ENCODE measurements at places on chromosomes 16 and 17.

DNA sequence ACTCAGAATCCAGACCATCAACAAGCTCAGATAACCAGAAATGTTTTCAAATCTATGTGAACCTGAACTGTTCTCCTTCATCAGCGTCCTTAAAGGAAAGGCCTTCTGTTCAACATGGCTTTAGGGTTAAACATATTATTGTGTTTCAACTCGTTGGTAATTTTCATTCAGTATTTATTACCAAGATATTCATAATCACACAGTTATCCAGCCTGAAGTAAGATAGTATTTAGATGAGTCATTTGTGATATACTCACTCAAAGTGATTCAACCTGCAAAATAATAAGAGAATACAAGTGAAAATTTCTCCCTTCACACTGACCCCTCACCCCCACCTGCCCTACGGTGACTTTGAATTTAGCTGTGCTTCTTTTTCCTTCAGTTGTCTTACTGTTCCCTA lies 3.0 kb downstream of the CYLD start:
- peak; percentile 28 for DNase-seq

DNA sequence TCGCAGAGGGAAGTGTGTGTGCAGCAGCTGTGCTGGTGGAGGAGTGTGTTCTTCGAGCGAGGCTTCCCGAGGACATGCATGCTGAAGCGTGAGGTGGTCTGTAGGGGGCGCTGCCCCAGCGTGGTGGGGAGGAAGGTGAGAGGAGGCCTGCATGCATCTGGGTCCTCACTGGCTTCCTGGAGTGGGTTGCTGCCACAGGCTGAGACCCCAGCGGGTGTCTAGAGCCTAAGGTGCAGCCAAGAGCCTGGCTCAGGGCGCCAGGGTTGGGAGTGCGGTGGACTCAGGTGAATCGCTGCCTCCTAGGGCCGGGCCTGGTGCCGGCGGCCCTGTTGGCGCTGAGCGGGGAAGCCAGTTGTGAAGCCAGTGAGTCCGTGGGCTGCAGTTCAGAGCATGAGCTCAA lies 7.5 kb upstream of the HSD3B7 start:
- no peak for DNase-seq

GRCh38 chr16:69561901-69562300 lies 3.9 kb upstream of the NFAT5 start:
- DNase-seq, result no peak

GRCh38 chr17:14359163-14360020 lies 58.5 kb downstream of the HS3ST3B1 start:
- no peak for DNase-seq

- no peak for DNase-seq
Measured at GRCh38 chr17:80885947-80886582, 105.6 kb upstream of the CHMP6 start.

DNA sequence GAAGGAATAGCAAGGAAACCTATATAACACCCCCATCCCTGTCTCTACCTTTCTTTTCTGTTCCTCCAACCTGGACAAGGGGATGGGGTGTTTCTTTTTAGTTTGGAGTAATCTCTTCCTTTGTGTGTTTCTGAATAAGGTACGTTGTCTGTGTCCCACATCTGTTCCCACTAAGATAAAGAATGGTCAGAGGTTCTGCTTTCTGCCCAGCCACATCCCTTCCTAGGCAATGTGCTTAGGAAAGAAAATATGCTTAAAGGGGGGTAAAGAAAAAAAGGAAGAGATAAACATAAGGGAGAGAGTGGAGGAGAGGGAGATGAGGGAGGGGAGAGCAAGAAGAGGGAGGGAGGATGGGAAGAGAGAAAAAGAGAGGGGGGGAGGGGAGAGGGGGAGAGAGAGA lies 35.1 kb downstream of the SLC6A2 start:
- no peak for DNase-seq

- DNase-seq, result peak; percentile 65
Measured at GRCh38 chr17:59845595-59846393, 46.9 kb downstream of the TUBD1 start.

GRCh38 chr17:36980280-36980761 lies 31.6 kb downstream of the AATF start:
- DNase-seq, result no peak

- DNase-seq, result no peak
Measured at GRCh38 chr17:79046916-79047280, 22.9 kb downstream of the C1QTNF1 start.

DNA sequence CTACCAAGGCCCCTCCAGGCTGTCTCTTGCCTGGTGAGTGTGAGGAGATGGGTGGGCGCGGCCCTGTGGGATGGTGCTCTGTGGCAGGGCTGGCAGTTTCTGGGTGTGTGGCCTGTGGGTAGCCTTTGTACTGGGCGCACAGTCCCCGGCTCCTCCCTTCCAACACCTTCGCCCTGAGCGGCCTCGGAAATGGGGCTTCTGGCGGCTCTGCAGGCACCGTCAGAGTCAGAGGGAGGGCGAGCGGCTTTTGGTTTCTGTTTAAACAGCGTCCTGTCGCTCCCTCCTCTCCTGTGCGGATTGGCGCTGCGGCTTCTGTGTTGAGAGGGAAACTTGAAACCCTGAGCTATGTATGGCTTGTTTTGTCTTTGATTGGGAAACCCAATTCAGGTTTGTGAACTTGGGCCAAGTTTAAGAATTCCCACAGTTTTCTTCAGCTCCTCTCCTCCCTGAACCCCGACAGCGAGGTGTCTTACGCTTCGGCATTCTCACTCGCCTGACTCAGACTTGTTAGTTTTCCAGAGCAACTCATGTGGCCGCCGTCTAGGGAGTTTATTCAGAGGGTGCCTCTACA lies 8.3 kb upstream of the ZNF750 start:
- no peak for DNase-seq

- DNase-seq, result no peak
Measured at GRCh38 chr17:37494971-37495370, 5.3 kb downstream of the DUSP14 start.

- DNase-seq, result no peak
Measured at GRCh38 chr17:66533572-66533971, 231.2 kb downstream of the PRKCA start.

- DNase-seq, result no peak
Measured at GRCh38 chr16:69340095-69340644, 598 bp downstream of the NIP7 start.

GRCh38 chr16:75760018-75760519 lies 33.8 kb upstream of the CPHXL start:
- DNase-seq, result no peak

- peak; percentile 20 for DNase-seq
Measured at GRCh38 chr17:32497431-32498205, 10.8 kb downstream of the CDK5R1 start.

DNA sequence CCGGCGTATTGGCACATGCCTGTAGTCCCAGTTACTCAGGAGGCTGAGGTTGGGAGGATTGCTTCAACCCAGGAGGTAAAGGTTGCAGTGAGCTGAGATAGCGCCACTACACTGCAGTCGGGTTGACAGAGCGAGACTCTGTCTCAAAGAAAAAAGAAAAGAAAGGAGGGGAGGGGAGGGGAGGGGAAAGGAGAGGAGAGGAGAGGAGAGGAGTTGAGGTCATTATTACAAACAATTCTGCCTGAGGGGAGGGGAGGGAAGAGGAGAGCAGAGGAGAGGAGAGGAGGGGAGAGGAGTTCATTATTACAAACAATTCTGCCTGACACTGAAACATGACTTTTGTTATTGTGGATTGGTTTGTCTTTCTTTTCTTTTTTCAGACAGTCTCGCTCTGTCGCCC lies 19.8 kb upstream of the ABCA5 start:
- no peak for DNase-seq

DNA sequence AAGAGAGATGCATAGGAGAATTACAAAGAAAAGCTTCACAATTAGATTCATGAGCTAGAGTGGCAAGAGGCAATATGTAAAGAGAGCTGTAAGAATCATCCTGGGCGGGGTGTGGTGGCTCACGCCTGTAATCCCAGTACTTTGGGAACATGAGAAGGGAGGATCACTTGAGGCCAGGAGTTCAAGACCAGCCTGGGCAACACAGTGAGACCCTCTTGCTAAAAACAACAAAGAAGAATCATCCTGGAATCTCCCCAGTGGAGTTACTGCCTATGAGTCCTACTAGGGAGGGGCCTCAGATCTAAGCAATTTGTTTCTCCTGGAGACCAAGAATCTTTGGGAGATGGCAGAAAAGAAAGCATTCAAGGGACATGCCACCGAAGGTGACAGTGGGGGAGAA lies 119.1 kb downstream of the HIC1 start:
- no peak for DNase-seq

DNA sequence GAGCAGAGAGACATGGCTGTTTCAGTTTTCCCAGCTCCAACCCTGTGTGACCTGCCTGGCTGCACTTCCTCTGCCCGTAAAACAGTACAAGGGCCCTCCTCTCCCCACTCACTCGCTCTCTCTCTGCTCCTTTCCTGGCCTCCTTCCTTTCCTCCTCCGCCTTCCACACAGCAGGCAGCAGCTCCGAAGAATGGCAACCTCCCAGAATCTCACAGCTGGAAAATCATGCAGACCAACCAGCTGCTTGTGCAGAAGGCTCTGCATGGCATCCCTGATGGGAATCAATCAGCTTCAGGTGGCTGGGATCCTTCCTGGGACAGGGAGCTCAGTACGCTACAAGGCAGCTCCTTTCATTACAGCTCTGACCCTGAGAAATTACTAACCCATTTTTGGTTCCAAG lies 27.4 kb downstream of the TMEM132E start:
- no peak for DNase-seq

DNA sequence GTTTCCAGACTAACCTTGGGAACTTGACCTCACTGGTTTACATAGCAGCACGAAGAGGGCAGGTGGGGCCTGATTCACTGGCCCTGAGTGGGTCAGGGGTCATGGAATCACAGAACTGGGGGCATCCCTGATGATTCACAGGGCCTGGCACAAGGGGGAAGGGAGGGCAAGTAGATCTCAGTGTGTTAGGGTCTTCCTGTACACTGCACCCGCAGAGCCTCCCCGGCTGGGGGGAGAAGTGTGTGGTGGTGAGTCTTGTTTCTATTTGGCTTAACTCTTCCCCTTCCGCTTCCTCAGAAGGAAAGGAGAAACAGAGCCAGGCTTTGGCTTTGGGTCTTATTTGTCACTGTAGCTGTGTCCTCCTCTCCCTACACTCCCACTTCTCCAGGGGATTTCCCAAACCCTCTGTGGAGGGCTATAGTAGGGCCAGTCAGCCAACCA lies 3.7 kb downstream of the STARD3 start:
- no peak for DNase-seq

- peak; percentile 67 for DNase-seq
Measured at GRCh38 chr17:81480140-81481072, 32.2 kb downstream of the ACTG1 start.

DNA sequence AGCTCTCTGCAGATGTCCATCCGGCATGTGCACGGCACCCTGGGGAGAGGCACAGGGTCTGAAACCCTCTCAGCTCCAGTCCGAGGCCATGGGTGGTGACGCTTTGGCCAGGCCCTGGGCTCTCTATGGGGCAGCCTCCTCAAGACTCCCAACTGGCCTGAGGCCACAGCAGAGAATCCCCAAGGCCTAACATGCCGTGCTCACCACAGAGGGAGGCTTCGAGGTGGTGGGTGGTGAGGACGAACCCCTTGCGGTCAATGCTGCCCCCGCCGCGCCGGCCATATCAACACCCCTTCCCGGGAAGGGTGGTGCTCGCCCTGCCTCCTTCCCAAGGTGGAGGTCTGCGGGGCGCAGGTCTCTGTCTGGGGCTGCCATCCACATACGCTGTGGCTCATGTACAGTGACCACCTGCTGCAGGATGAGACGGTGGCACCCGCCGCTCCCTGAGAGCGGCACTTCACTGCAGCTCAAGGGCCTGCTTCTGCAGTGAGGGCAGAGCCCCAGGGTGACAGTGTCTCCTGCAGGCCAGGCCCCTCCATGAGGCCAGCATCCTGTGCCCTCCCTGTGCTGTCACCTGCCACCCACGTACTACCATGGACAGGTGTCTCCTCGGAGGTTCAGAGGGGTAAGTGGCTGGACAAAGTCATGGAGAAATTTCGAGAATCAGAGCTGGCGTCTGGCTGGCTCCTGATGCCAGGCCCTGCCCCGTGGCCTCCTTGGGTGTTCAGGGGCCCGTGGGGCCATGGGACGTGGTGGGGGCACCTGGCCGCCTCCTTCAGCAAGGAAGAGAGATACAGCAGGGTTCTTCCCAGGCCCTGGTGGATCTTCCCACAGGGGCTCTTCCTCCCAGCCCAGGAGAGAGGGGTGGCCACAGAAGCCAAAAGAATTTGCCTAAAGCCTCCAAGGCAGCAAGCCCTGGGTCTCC lies 54.6 kb upstream of the ACSF3 start:
- DNase-seq, result no peak

- no peak for DNase-seq
Measured at GRCh38 chr17:79176792-79177601, 102.4 kb downstream of the ENGASE start.

- DNase-seq, result peak; percentile 25
Measured at GRCh38 chr17:63001689-63002394, 35.8 kb downstream of the TANC2 start.

DNA sequence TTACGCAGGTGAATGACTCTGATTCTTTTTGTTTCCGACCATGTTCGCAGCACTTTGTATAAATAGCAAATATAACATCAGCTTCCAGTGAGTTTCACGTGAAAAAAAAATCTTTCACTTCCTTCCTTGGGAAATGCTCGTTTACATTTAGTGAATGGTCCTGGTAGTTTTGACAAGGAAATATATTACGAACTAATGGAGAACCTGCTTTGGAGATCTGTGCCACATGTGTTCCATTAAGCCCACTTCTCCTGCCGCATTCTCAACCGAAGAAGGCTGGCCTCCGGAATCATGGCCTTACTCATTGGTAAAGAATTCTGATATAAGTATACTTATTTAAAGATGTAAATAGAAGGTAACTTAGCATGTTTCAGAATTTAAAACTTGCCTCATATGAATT lies 3.6 kb downstream of the CRAMP1 start:
- DNase-seq, result no peak

GRCh38 chr16:85879975-85880831 lies 18.8 kb upstream of the IRF8 start:
- DNase-seq, result no peak

DNA sequence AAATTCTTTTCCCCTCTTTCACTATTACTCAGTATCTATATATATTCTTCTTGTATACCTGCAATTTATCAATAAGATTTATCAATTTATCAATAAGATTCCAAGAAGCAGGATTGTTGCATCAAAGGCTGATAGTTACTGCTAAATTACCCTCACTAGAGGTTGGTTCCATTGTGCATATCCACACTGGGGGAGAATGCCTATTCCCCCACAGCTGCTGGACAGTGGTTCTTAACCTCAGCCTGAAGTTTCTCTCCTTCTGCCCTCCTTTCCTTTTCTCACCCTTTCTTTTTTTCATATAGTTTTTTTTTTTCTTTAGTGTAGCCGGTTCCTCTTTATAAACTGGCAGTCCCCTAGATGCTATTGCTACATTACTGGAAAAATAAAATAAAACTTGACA lies 6.3 kb downstream of the C17orf78 start:
- DNase-seq, result no peak

DNA sequence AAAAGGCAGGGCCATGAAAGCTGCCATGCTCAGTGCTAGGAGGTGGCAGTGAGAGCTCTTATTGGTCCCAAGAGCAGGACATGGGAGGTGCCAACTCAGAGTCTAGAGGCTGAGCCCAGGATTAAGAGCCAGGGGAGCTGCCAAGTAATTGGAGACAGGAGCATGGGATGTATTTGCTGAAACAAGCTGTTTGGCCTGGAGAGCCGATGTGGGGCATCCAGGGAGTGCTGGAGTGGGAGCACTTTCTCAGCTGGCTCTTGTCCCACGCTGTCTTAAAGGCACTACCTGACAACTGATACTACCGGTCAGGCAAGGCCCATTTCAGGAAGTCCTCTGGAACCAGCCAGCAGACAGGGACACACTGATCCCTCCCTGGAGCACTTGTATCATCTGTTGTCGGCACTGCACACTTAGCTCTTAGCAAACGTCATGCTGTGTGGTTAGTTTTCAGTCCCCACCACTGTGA lies 19.3 kb downstream of the ANKFN1 start:
- DNase-seq, result peak; percentile 43

- DNase-seq, result no peak
Measured at GRCh38 chr16:50568187-50568815, 20.1 kb downstream of the NKD1 start.

Data from HFFc6 (cell line).